Femur (tissue), 1 donor: ENCODE measurements at places on chromosomes 7 and 10.

GRCh38 chr10:3787816-3788215 is 2.8 kb upstream of the KLF6 start:
- no peak for DNase-seq

DNA sequence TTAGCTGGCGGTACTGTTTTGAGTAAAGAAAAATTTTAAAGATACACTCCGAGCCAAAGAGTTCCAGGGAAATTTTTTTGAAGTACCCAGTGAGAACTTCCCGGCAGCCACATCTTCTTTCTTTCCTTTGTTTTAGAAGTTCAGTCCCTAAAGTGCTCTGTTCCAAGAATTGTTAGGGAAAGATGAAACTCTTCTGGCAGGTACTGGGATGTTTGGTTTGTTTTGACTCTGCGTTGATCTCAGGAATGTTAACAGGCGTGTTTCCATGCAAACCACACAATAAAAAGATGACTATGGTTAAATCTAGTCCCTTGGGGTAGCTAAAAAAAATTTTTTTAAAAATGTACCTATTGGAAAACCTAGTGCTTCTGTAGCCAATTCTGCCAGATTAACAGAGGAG is 224.7 kb upstream of the PHYHIPL start:
- DNase-seq = peak; percentile 66

GRCh38 chr7:133742709-133743538 is 384.2 kb upstream of the LRGUK start:
- DNase-seq = no peak

- DNase-seq = no peak
Measured at GRCh38 chr7:158856883-158857668, 718 bp downstream of the DYNC2I1 start.

DNA sequence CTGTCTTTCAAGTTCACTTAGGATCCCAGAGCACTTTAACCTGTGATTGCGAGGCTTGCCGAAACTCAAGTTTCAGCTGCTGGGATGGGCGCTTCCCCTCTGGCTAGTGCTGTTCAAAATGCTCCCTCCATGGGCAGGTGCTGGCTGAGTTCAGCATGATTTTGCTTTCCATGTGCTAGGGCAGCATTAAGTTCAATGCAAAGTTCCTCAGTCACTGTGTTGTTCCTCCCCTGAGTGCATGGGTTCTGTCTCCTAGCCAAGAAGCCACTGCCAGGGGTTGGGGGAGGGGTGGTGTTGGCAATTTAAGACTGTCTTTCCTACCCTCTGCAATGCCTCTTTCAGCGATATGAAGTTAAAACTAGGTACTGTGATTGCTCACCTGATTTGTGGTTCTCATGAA is 56.5 kb upstream of the HELLS start:
- DNase-seq = no peak

DNA sequence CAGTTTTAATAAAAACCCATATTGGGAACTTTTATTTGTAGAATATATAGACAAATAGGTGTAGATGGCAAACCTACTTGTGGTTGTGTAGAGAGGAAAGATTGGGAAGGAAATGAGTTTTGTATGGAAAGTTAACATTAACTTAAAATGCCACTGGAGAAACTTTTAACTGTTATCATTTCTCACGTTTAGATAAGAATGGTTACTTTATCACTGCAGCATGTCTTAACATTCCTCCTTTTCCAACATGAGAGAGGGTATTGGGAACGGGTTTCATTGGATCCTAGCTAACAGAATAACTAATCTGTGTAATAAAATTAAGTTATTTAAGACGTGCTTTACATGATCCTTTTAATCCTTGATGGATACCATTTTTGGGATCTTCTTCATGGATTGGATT is 1.8 kb downstream of the LUC7L2 start:
- no peak for DNase-seq

DNA sequence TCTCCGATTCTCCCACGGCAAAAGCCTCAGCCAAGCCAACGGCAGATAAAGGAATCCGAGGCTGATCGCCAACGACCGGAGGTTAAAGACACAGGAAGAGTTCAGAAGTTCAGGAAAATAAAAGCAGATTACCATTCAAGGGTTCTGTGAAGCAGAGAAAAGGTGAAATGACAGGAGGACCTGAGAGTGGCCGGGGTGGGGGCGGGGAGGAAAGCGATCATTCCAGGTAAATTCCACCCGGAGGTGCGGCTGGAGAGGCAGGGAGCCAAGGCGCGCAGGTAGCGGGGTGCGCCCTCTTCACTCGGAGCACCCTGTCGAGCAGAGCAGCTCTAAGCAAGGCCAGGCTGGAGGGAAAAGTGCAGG is 35.3 kb upstream of the SEPHS1 start:
- DNase-seq = no peak

DNA sequence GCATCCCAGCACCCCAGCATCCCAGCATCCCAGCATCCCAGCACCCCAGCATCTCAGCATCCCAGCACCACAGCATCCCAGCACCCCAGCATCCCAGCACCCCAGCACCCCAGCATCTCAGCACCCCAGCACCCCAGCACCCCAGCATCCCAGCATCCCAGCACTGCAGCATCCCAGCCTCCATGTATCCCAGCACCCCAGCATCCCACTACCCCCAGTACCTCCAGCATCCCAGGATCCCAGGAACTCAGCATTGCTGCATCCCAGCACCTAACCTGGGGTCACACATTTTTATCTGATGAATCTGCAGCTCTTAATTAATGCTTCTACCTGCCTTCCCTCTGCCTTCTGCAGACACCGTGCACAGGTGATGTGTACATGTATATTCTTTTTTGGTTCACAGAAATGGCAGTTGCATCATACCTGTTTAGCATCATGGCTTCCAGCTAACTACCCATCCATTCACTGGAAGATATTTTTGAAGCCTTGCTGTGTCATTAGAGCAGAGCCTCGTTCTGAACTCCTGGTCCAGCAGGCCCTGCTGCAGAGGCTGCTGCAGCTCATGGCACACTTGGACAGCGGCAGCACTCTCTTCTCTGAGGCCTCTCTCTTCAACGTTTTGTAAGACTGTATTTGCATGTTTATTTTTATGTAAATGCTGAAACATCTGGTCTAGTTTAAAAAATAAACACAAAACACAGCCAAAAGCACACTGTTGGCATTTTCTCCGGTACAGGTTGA is 4.6 kb upstream of the CFAP46 start:
- DNase-seq = no peak

GRCh38 chr10:103397191-103397825 is 882 bp downstream of the PDCD11 start:
- DNase-seq = no peak

GRCh38 chr10:43160921-43161255 is 22.6 kb downstream of the CSGALNACT2 start:
- no peak for DNase-seq
